ENCODE measurements at places on chromosomes 13 and 19.

GRCh38 chr19:57078802-57079201, 41.0 kb upstream of the USP29 start:
- no peak for DNase-seq

- DNase-seq: no peak
Measured at GRCh38 chr13:101383595-101383994, 32.7 kb downstream of the NALCN start.

DNA sequence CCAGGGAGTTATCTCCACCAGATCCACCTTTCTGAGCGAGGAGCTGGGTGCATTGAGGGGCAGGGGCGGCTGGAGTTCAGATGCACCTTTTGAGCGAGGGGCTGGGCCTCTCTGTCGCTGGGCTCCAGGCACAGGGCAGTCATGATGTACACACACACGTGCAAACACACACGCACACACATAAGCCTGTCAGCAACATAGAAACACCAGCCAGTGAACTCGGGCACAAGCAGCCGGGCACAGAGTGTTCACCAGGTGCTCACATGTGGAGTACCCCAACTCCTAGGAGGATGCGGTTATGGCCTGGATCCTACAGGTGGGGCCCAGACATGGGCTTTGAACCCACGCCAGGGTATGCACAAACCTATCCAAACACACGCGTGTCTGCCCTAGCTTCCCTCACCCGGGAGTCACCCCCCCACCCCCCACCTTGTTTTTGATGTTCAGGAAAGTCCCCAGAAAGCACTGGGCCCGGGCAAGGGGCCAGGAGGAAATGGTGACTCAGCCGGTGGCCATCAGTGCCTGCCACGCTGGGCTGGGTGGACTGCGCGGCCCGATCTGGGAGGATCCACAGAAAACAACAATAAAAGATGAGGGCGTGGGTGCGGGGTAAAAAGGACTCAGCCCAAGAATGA, 13.3 kb downstream of the ARRDC2 start:
- DNase-seq: peak; percentile 56

- no peak for DNase-seq
Measured at GRCh38 chr13:76048675-76049375, 412.7 kb downstream of the LMO7 start.

DNA sequence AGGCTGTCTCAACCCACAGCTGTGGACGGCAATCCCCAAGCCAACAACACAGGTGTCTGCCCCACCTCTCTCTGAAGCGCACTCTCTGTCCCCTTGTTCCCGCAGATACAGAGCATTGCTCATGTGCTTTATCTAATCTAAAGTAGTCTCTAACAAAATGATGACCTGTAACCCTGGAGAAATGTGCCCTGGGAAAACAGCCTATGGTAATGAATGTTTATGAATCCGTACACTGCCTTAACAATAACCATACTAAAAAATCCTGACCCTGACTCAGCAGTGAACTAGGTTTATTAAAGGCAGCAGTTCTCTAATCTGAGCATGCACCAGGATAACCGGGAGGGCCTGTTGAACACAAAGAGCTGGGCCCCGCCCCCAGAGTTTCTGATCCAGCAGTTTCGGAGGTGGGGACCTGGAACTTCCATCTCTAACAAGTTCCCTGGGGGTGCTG, 50.7 kb upstream of the SLC15A1 start:
- no peak for DNase-seq

DNA sequence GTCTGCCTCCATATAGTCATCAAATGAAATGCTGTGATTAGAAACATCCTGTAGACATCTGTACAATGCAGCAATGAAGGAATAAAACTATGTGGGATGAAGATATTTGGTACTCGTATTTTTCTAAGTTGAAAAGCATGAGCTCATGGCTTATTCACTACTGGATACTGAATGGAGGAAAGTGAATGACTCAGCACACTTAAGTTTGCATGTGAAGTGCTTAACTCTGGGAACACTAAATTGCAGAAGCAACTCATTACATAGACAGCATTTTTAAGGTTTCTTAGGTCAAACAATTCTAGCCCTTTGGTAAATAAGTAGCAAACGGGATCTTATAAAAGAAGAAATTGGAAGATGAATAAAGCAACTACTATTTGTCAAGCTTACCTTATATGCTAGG, 429.0 kb upstream of the MIR17HG start:
- DNase-seq: no peak

DNA sequence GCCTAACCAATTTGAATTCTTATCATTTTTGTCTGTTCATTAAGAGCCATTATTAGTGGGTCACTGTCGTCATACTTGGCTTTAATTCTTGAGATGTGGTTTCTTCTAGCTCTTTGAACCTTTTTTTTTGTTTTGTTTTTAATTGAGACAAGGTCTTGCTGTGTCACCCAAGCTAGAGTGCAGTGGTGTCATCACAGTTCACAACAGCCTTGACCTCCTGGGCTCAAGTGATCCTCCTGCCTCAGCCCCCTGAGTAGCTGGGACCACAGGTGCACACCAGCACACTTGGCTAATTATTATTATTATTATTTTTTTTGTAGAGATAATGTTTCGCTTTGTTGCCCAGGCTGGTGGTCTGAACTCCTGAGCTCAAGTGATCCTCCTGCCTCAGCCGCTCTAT, 25.8 kb upstream of the LDLR start:
- DNase-seq: no peak

- DNase-seq: no peak
Measured at GRCh38 chr13:33642374-33643065, 175.4 kb upstream of the RFC3 start.

DNA sequence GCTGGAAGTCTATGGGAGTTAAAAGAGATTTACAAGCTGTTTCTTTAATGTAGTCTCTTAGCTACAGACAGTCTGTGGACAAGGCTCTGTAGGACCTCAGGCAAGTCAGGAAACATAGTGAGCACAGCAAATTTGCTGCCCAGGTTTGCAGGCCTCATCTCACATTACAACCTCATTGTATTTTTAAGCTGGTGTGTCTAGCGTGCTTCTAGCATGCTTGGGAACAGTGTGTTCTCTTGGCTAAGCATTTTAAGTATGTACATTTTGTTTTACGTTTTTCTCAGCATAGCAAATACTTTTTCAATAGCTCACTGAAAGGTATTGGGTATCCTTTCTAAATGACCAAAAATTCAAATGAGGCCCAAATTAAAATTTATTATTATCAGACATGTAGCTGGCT, 113.2 kb downstream of the STARD13 start:
- DNase-seq: no peak

GRCh38 chr13:89052699-89053098, 1381.5 kb downstream of the SLITRK5 start:
- DNase-seq: no peak
